ENCODE measurements at places on chromosomes 6 and 20. TPM values are rescaled to one million over a fixed set of nuclear protein-coding genes. Genes with fewer than 3 reads are reported as not detected.

- no peak for DNase-seq
These were observed 30.1 kb upstream of the IBTK start for GRCh38 chr6:82277686-82278085.

WFDC5 gene
- not detected for total RNA-seq

ULBP1 gene
- 1.7 TPM for total RNA-seq

GRCh38 chr6:133223452-133224029, 17.6 kb upstream of the EYA4 start:
- DNase-seq, result no peak

DNA sequence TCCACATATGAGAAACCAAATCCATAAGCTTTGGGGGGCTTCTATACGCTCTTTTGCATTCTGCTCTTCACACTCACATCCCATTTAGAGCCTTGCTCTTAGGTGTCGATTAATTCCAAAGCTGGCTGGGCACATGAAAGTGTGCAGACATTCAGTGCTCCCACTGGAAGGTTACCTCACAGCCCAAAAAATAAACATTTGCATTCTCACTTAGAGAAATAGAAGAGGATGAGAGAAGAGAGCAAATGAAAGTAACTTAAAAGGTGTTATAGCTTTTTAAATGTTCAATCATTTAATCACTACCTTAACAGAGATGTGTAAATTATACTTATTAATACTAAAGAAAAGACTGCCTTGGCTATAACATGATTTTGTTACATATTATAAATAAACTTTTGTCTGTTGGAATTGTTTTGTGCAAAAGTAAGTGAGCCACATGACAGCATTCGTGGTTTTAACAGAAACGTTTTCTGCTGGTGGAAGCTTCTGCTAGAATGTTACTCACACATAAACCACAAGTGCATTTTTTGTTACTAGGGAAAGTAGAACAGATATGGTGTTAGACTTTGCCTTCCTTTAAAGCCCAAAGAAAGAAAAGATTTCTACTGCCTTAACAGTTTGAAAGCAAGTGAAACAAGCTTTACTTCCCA, 116.7 kb downstream of the SIM1 start:
- no peak for DNase-seq

DNA sequence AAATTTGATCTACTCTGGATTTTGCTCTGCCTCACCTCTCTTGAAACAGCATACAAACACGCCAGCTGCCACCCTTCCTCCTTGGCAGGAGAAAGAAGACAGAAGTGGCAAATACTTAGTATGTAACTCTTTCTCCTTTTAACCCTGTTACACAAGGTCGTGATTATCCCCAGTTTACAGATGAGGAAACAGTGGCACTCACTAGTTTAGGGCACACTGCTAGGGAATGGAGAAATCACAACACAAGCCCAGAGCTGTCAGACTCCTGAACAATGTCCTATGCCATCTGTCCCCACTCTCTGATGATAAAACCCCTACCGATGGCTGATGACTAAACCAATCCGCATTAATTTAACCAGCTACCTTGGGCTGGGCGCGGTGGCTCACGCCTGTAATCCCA, 79.7 kb downstream of the FGD2 start:
- no peak for DNase-seq

DNA sequence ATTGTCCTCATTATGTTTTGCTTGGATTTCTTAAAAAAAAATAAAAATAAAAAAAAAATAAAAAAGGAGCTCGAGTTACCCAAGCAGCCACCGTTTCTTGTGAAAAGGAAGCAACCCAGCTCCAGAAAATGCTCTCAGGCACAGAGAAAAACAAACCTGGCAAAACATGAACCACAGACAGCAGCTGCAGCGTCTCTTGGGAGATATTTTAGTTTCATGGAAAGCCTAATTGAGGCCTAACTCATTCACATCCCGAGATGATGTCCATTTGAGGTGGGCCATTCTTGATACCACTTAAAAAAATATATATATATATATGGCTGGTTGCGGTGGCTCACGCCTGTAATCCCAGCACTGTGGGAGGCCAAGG, 13.7 kb upstream of the MRAP2 start:
- DNase-seq, result no peak

- peak; percentile 19 for DNase-seq
These were observed 654 bp downstream of the TBC1D7 start for GRCh38 chr6:13327691-13328075.

- DNase-seq, result no peak
These were observed 53.8 kb downstream of the RPP40 start for GRCh38 chr6:4950076-4950475.

KCNK17 gene
- total RNA-seq, result 6.0 TPM

- DNase-seq, result peak; percentile 92
These were observed at the start of gene EIF6 for GRCh38 chr20:35284267-35284991. EIF6 (minus strand) TSS chr20:35284772; CDS start chr20:35284487, 285 bp downstream.

DNA sequence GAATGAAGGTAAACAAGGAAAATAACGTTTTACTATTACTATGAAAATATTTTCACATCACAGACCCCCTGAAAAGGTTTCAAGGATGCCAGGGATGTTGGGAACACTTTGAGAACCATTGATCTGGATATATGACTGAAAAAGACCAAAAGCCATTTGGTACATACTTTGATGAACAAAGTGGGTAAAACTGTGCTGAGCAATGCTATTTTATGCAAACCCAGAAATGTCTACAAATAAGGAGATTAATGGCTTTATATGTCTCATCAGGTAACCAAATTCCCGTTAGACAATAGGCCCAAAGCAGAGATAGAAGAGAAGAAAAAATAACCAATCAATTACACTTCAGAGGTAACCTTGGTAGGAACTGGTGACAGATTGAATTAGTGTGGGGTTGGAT, 101.4 kb upstream of the CNKSR3 start:
- DNase-seq, result no peak

DNA sequence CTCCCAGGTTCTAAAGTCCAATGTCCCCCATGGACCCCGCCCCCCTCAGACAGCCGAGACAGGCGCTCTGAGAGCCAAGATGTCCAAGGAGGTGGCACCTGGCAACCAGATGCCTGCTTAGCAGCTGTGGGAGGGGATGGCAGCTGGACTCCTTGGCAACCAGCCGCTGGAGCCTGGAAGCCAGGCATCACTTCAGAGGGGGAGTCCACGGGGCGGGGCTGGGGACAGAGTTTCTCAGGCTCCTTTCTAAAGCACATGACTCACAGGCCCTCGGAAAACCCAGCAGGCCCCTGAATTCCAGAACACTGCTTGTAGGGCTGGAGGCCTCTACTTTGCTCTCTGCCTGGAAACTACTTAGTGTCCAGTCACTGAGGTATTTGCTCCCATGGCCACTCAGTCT, 51.5 kb downstream of the PREX1 start:
- DNase-seq, result no peak

- no peak for DNase-seq
These were observed 180.5 kb downstream of the IBTK start for GRCh38 chr6:82066991-82067411.

COL9A1 gene
- total RNA-seq, result 1.7 TPM

DNA sequence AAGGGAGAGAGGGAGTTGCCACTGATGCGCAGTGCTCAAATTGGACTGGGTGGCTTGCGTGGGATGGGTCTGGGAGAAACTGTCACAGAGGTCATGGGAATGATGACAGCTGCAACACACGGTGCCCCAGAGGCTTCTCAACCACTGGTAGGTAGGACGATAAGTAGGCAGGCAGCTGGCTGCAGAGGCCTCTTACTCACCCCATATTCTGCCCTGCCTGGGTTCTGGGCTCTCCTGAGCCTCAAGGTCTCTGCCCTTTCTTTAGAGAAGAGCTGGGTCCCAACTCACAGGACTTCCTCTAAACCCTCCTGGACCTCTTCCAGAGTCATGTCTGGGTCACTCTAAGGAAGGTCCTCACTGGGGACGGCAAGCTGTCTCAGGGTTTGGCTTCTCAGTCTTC, 37.2 kb upstream of the RNF24 start:
- no peak for DNase-seq

LINC00237 gene
- total RNA-seq, result not detected

DNA sequence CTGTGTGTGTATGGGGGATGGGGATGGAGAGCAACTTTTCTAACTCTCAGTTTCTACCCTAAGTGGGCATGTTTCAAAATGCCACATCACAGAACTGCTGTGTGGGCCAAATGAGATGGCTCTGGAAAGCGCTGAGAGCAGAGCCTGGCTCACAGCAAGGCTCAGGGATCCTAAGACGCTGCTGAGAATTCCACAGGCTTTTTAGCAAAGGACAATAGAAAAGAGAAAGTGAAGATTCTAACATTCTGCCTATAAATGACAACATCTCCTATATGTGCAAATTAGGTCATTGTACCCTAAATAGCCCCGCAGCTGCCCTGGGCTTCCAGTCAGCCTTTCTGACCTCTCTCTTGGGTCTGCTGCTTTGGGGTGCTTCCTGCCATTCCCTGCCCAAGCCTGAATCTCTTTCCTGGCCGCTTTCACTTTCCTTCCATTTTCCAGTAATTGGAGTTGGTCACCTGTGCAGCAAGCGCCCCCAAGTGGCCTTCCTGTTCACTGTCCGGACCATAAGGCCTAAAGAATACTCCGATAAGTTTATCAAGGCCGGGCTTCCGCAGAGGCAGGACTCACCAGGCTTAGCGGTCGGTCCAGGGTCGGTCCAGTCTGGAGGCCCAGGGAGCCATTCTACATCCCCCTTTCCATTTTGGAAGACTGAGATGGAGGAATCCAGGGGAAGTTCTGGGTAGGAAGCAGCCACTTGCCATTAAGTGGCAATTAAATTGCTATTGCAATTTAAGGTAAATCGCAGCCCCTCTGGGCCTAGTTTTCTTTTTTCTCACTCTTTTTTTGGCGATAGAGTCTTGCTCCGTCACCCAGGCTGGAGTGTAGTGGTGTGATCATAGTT, 6.7 kb upstream of the DDR1 start:
- DNase-seq, result peak; percentile 92

LRRC73 gene
- 4.8 TPM for total RNA-seq

- peak; percentile 83 for DNase-seq
These were observed 45.0 kb downstream of the SLC23A2 start for GRCh38 chr20:4956200-4956810.

GSTA2 gene
- total RNA-seq, result 3.4 TPM

- no peak for DNase-seq
These were observed 115.6 kb downstream of the MTHFD1L start for GRCh38 chr6:150981095-150981494.

SLC22A2 gene
- not detected for total RNA-seq

CEBPB gene
- 54.6 TPM for total RNA-seq

DNA sequence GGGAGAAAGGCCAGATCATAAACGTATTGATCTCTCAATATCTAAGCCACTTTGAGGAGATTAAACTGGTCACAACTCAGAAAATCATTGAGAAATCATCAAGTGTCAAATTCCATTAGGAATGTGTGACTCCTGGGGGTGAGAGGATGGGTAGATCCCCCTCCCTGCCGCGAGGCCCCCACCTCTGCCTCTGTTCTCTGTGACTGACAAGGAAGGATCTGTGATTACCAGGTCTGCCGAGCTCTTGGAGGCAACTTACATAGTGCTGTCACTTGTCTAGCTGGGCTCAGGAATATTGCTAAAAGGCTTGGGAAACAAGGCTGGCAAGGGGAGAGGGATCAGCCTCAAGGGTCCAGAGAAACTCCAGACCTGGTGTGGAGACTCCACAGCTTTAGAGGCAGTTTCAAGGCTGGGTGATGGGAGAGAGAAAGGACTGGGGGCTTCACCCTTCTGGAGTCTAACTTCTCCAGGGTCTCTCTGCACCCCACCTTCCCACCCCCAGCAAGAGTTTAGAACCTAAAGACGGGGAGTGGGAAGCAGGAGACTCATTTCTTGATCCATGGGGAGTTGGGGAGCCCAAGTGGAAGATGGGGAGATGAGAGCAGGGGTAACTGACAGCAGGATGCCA, 11.6 kb upstream of the ARMC12 start:
- no peak for DNase-seq

GRCh38 chr6:26472549-26473290, 15.0 kb downstream of the BTN2A1 start:
- no peak for DNase-seq

DNA sequence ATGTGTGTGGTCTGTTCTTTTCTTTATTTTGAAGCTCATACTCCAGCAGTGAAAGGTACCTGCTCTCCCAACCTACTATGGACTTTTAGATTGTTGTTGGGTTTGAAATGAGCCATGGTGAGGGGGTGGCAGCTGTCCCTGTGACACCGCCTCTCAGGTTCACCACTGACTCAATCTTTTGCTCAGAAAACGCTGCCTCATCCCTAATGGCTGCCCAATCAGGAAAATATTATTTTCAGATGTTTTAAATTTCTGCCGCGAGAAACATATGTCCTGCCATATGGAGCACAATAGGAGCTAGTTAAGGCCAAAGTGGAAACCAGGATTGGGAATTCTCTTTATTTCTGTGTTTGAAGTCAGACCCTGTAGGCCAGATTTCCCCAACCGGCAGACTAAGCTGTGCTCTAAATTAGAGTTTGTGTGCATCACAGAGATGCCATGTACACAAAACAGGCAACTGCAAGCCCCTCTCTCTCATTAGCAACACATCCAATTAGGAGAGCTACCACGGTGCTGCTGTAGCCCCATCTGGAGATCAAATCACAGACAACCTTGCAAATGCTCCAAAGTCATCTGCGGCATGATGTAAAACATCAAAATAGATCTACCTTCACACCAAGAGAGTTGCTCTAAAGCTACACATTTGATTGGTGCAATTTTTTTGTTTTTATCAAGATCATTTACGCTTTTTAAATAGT, 144.1 kb upstream of the BACH2 start:
- no peak for DNase-seq

DNA sequence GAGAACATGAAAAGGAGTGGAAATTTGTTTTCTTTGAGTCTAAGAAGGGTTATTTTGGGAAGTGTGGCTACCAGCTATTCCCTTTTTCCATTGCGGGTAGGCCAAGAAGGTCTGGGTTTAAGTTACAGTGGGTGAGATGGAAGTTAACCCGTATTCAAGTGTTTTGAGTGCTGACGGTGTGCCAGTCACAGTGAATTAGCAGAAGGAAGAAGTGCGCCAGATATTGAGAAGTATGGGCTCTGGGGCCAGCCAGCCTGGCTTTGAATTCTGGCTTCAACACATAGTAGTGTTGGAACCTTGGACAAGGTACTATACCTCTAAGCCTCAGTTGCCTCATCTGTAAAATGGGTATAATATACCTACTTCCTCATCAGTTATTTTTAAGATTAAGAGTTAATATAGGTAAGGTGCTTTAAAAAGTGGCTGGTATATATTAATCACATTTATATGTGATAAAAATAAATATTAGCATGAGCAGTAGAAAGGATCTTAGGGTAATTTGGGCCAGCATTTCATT, 16.3 kb downstream of the ZNF76 start:
- DNase-seq, result no peak

DNA sequence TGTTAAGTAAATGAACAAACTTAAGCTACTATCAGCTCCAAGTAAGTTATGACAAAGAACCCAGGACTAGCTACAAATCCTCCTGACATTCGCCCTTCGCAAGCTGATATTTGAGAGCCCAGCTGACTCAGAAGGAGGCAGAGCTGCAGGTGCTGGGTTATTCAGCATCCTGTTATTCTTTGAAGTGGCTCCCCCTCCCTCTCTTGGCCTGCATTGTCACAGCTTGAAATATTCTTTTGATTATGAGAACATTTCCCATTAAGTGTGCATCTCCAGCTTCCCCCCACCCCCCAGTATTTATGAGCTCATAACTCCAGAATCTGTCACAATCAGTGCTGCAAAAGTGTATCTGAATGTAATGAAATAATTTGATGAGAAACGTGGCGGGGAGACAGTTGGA, 78.8 kb upstream of the RALY start:
- DNase-seq, result peak; percentile 10

GRCh38 chr6:147779624-147780023, 271.1 kb downstream of the SAMD5 start:
- no peak for DNase-seq

- no peak for DNase-seq
These were observed 18.7 kb downstream of the HLA-DMB start for GRCh38 chr6:32922083-32922482.

C4B gene
- 168 TPM for total RNA-seq
